Body of pancreas (tissue), 4 donors: ENCODE measurements at places on chromosomes 6 and 20. TPM values are rescaled to one million over a fixed set of nuclear protein-coding genes. Genes with fewer than 3 reads are reported as not detected.

DNA sequence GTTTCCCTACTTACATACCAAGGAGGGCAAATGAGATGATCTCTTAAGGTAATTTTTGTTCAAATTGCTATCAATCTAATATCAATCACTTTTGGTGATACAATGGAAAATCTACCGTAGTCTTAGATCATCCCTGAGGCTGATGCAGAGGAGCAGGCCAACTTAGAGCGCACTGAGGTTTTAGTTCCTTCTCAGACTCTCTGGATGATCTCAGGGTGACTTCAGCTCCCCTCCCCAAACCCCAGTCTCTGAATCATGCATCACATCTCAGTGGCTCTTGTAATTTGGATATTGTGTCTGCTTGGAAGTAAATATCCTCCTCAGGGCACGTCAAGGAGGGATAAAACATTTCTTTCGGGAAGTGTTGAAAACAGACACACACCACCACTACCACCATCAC is 5.9 kb downstream of the TUBB2B start:
- DNase-seq: no peak
- no peaks in the 10 kb centered on the region for H3K36me3 ChIP-seq
- H3K4me3 ChIP-seq: no peak overlapping the region
- H3K4me1 ChIP-seq: peaks cover 2% of the 10 kb centered on the region

The C2 gene
- total RNA-seq: 1.3 TPM

The RFX6 gene
- 0.66 TPM for total RNA-seq

The FGD2 gene
- 10.1 TPM for total RNA-seq

The SLC22A16 gene
- total RNA-seq: not detected

The CYP21A2 gene
- 0.52 TPM for total RNA-seq

DNA sequence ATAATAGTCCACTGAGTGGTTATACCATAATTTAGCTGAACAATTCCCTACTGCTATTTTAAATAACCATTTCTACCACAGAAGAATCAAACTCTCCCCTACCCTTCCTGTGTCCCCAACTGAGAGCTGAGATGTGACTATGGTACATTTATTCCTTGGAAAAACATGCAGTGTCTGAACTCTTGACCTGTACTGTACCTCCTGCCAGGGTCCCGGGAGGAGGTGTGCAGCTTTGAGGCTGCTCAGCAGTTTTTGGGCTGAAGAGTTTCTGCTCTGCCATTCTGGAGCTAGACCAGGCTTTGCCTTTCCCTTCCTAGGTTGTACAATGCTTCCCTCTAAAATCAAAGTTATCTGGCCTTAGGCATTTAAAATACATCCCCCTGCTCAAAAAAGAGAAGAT is 275.1 kb upstream of the SGK1 start:
- H3K27ac ChIP-seq: no peak overlapping the region
- no peak for DNase-seq
- H3K4me1 ChIP-seq: no peaks in the 10 kb centered on the region

The C6orf15 gene
- total RNA-seq: not detected

DNA sequence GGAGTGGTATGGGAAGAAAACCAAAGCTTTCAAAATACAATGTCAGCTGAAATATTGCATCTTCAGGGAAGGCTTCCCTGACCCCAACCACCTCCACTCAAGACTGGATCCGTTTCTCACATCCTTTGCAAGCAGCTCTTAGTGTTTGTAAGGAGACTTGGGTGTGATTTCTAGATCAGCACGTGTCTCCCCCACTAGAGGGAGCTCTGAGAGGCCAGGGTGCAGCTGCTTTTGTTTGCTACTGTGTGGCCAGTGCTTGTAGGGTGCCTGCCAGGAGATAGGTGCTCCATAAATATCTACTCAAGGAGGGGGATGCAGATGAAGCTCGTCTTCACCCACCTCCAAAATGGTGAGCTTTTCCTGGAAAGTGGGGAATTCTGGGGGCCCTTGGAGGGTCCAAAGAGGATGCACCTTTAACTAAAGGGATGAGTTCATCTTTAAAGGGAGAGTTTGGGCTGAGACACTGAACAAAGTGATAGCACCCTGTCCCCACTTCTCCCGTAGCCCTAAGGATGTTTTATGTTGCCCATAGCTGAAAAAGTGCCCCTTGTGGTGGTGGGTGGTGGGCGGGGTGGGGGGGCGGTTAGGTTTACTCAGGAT is 52.6 kb upstream of the MAFB start:
- H3K27ac ChIP-seq: no peak overlapping the region
- no peaks in the 10 kb centered on the region for H3K36me3 ChIP-seq
- H3K4me3 ChIP-seq: no peak overlapping the region
- H3K4me1 ChIP-seq: no peaks in the 10 kb centered on the region
- no peaks in the 10 kb centered on the region for H3K27me3 ChIP-seq

DNA sequence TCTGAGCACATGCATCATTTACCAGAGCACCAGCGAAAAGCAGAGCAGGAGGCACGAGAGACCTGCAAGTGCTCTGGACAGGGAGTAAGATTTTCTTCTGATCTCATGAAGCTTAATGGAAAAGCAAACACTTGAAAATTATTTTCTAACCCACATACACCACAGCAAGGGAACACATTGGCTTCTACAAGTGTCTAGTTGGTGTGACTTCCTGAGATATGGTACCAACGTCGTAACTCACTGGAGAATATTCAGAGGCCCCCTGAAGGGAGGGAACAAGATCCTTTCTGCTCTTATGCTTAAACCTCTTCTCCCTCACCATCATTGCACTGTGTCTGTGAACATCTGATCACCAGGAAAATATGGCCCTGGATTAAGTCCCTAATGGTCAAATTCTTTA is 48.6 kb downstream of the PSMB1 start:
- H3K27me3 ChIP-seq: no peaks in the 10 kb centered on the region
- no peak overlapping the region for H3K27ac ChIP-seq
- no peak for DNase-seq
- no peaks in the 10 kb centered on the region for H3K36me3 ChIP-seq
- no peaks in the 10 kb centered on the region for H3K4me1 ChIP-seq

GRCh38 chr6:121521164-121521555 is 85.7 kb downstream of the GJA1 start:
- H3K27ac ChIP-seq: peak overlapping the region; percentile 61
- no peak overlapping the region for H3K4me3 ChIP-seq
- DNase-seq: no peak
- H3K27me3 ChIP-seq: no peaks in the 10 kb centered on the region
- H3K36me3 ChIP-seq: no peaks in the 10 kb centered on the region

The GCNT2 gene
- total RNA-seq: 7.6 TPM

- no peaks in the 10 kb centered on the region for H3K36me3 ChIP-seq
- H3K27me3 ChIP-seq: no peaks in the 10 kb centered on the region
- no peak for DNase-seq
- H3K4me1 ChIP-seq: no peaks in the 10 kb centered on the region
These were observed 198.5 kb downstream of the HIVEP2 start for GRCh38 chr6:142746524-142746923.

DNA sequence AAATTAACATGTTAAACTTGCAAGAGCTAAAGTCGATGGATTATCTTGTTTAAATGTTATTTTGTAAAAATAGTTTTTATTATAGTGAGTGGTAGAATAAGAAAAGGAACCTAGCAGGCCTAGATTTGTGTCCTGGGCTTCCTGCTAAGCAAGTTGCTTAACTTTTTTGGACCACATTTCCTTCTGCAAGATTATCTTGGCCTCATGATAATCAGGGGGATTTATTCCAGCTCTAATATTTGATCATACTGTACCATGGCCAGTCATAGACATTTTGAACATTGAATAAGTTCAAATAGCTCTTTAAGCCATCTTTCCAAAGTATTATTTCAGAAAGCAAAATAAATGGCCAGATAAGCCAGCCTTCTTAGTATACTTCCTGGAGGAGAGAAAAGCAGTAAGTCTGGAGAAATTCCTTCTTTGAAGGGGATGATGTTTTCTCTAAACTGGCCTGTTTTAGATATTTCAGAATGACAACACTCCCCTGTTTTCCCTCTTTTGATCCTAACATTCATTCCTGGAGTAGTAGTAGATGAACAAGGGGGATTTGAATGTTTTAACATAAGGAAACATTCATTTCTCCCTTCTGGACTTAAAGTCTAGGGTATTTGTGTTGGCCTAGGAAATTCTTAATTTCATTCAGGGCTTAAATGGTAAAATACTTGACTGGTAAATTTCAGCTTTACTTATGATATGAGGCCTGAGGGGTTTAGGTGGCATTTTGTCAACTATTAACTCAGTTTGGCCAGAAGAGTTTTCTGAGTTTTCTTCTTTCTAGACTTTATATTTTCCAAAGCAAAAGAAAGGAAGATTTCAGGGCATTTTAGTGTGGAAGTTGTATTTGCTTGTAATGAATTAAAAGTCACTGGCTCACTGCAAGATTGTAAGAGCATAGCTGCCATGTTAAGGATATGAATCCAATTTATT is 108.8 kb upstream of the SCGN start:
- no peak overlapping the region for H3K4me3 ChIP-seq
- H3K4me1 ChIP-seq: peaks cover 8% of the 10 kb centered on the region
- DNase-seq: no peak
- H3K27me3 ChIP-seq: no peaks in the 10 kb centered on the region
- no peaks in the 10 kb centered on the region for H3K36me3 ChIP-seq
- no peak overlapping the region for H3K27ac ChIP-seq
